ENCODE measurements at places on chromosomes 2 and 18. TPM values are rescaled to one million over a fixed set of nuclear protein-coding genes. Genes with fewer than 3 reads are reported as not detected.

DNA sequence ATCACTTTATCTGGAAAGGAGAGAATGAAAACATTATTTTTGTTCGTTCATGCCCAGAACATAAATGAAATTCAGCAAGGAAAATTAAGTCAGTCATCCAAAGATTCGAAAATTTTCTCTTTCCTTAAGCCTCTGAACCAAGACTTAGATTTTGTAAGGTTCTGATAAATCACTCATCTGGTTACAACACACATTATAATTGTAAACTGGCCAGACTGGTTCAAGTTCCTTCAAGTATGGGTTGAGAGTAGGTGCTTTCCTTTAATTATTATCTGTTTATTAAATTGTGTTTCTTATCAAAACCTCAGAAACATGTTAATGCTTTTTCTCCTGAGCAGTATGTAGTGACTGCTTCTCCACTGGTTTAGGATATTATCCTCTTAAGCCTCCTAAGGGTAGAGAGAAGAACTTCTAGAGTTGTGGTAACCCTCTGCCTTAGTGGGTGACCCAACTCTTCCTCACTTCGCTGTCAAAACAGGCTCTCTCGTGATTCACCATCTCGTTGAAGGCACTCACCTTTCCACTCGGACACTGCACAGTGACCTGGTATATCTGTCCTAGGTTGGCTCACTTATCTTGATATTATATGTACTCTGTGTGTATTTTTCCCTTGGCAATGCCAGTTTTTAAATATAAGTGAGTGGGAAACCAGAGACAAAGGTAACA, 325.9 kb downstream of the PAX3 start:
- no peak for DNase-seq

GRCh38 chr2:66575625-66576310, 140.8 kb downstream of the MEIS1 start:
- no peak for DNase-seq

- DNase-seq: no peak
Measured at GRCh38 chr2:23689131-23689700, 237.7 kb downstream of the ATAD2B start.

GRCh38 chr18:73990258-73990657, 157.4 kb downstream of the FBXO15 start:
- no peak for DNase-seq

- no peak for DNase-seq
Measured at GRCh38 chr18:50051288-50051687, 143.7 kb downstream of the MYO5B start.

DNA sequence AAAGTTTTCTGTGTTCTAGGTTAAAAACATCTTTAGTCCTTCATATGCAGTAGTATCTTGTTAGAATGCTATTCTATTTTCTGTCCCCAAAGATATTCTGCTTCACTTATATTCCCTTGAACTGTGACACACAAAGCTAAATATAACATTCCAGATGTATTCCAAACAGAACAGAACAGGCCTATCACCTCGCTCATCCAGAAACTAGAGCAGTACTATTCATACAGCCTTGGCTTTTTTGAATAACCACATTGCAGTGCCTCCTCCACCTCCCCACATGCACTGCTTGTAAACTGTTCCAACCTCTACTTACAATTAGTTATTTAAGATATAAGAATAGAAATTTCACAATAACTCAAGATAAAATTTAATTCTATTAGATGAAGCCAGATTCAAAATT, 196.8 kb downstream of the EXOC6B start:
- DNase-seq: no peak

DNA sequence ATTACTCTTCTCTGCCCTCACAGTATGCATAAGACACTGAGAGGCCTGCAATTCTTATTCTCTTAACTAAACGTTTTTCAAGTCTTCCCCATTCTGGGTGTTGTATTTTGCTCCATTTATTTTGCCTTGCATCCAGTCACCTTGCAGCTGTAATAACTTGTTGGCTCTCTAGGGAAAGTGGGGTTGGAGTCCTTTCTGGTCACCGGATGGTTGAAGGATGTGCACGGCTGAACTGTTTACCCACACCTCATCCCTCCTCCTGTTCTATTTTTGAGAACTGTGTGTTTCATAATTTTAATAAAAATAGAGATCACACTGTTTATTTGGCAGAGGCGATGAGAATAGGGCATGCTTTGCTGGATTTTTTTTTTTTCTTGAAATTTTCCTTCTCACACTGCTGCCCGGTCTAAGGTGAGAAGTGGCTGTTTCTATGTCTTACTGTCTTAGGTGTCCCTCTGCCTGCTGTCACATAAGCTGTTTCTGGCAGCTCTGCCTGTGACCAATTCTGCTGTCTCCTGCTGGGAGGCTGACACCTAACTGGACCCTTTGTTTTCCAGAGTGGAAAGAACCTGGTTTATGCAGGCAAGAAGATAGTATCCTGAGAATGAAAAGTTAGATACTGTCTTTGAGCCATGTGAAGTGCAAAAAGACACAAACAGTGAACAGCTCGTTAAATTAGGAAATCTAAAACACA, 342.6 kb downstream of the DPP10 start:
- DNase-seq: no peak

- DNase-seq: no peak
Measured at GRCh38 chr18:47750889-47751423, 179.5 kb downstream of the SMAD2 start.

DNA sequence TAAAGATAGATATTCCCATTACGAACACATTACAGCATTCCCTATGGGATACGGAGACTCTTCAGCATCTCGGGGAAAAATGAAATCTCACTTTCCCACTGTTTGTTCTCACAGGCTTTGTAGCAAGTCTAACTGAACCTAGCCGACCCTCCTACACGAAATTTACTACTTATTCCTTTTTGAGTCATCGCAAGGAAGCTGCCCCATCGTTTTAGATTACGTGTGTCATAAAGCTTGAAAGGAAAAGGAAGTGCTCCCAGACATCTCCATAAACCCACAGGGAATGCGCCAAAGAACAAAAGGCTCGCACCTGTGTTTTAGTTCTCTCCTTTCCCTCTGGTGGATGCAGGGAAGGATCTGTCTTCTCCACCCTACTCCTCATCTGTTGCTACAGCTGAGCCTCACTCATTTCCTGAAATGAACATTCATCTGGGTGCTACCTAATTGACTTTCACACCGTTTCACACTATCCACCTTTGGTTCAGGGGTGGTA, 76.2 kb upstream of the STK39 start:
- no peak for DNase-seq

- no peak for DNase-seq
Measured at GRCh38 chr2:187708272-187708671, 154.0 kb upstream of the TFPI start.

The CFAP65 gene
- 2.8 TPM for total RNA-seq

The HAAO gene
- total RNA-seq: 3.5 TPM

The KCNK3 gene
- total RNA-seq: 11.1 TPM

The SLC9A4 gene
- 0.39 TPM for total RNA-seq

The SPATA3 gene
- not detected for total RNA-seq

The SERPINB2 gene
- total RNA-seq: not detected

The CDCA7 gene
- 1.3 TPM for total RNA-seq

All from dorsolateral prefrontal cortex (tissue), 122 donors.